ENCODE measurements at places on chromosomes 2 and 18. TPM values are rescaled to one million over a fixed set of nuclear protein-coding genes. Genes with fewer than 3 reads are reported as not detected.

The CCDC85A gene
- 1.8 TPM for polyA plus RNA-seq

The DLGAP1 gene
- polyA plus RNA-seq, result 5.8 TPM

- no peak for DNase-seq
Observed at GRCh38 chr18:335733-336132, 67.9 kb upstream of the THOC1 start.

GRCh38 chr2:66198873-66199272 is 236.1 kb upstream of the MEIS1 start:
- DNase-seq, result no peak

GRCh38 chr2:6237039-6237660 is 545.0 kb downstream of the SOX11 start:
- no peak for DNase-seq
